SK-MEL-5 (cell line): ENCODE measurements at places on chromosomes 5 and 9.

GRCh38 chr5:179873588-179874110 is 15.0 kb upstream of the MRNIP start:
- DNase-seq, result no peak

GRCh38 chr9:6925836-6926235 is 168.1 kb downstream of the KDM4C start:
- no peak for DNase-seq

DNA sequence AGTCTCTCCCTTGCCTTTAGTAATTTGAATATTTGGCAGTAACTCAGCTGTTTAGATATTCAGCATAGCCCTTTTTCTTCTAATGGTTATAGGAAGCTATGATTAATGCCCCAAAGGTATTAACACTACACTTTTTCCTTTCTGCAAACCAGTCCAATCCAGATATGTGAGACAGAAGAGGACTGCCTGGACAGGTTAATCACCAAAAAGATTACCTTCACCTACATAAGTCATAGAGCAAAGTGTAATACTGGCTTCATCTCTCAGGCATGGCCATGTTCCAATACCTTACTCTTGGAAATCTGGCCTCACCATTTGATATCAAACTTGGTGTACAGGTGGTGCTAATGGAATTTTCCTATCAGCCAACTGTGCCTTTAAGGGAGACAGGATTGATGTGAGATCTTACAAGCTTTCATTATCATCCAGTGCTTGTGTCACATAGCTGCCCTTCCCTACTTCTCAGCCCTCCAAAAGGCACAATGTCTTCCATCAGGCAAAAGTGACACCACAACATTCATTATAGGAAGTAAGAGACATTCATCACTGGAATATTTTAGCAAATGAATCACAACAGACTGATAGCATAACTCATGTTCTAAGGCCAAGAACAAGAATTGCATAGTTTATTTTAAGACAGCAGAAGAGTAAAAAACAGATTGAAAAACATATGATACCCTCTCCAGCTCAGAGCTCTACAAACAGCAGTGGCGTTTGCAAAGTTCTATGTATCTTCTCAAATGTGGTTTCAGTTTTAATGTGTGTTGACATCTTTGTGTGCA is 91.2 kb upstream of the PAM start:
- DNase-seq, result no peak

DNA sequence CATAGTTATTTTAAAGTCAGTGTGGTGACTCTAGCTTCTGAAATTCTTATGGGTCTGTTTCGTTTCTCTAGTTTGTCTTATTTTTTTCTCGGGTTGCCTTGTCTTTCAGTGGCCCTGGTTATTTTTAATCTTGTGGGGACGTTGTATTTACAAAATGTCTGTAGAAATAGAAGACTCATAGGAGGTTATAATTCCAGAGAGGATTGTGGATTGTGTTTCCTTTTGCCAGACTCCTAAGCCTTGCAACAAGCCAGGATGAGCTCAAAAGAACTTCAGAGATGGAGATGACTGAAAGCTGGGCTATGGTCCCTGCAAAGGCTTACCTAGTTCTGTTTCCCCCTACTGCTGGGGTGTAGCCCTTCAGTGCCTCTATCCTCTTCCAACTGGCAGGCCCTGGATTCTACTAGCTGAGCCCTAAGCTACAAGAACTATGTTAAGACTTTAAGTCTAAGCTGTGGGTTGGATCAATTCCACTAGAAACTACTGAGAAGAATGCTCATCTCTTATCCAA is 32.2 kb upstream of the LECT2 start:
- DNase-seq, result no peak

DNA sequence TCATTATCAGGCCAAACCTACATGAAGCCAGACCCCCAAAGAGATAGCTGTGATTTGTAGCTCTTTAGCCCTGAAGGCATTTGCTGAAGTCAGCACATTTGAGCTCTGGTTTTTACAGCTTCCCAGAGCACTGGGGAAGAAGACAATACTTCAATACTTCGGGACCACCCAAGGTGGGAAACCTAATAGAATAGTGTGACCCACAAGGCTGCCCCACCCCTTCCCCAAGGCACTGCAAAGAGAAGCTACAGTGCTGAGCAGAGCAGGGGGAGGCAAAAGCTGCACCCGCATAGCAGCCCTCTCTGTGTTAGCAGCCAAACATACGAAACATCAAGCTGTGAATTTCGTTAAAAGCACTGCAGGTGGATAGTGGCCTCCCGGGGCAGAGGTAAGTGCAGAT is 87.3 kb downstream of the HSD17B3 start:
- no peak for DNase-seq

- peak; percentile 91 for DNase-seq
Observed at GRCh38 chr9:99368341-99369326, 146.6 kb downstream of the SEC61B start.

DNA sequence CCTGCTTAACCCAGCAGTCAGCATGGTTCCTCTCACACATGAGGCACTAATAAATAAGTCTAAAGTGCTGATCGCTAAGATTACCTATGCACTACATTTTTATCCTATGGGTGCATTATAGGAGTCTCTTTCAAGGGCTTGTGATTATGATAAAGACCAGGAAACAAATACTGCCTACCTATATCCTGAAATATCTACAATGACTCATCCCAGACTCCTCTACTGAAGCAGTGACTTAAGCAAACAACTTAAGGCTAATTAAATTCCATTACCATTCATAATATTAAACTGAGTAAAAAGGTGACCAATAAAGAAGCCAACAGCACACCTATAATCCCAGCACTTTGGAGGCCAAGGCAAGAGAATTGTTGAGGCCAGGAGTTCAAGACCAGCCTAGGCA is 338.4 kb downstream of the DNAH5 start:
- no peak for DNase-seq

- DNase-seq, result peak; percentile 43
Observed at GRCh38 chr5:45774528-45774927, 78.3 kb upstream of the HCN1 start.

GRCh38 chr5:41885286-41885685 is 15.1 kb upstream of the OXCT1 start:
- no peak for DNase-seq

DNA sequence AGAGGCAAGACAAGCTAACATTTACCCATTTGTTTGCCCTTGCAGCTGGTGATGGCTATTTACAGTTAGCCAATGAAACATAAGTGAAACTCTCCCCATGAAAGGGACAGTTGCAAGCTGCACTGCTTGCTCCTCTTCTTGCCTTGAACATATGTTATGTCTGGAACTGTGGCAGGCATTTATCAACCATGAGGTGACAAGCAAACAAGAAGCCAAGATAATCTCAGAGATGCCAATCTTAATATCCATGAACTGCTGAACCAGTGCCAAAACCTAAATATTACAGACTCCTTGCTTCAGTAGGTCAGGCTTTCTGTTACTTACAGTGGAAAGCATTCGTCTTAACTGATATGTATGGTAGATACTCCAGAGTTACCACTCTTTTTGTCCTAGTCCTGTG is 133.4 kb downstream of the ACTBL2 start:
- DNase-seq, result peak; percentile 16

DNA sequence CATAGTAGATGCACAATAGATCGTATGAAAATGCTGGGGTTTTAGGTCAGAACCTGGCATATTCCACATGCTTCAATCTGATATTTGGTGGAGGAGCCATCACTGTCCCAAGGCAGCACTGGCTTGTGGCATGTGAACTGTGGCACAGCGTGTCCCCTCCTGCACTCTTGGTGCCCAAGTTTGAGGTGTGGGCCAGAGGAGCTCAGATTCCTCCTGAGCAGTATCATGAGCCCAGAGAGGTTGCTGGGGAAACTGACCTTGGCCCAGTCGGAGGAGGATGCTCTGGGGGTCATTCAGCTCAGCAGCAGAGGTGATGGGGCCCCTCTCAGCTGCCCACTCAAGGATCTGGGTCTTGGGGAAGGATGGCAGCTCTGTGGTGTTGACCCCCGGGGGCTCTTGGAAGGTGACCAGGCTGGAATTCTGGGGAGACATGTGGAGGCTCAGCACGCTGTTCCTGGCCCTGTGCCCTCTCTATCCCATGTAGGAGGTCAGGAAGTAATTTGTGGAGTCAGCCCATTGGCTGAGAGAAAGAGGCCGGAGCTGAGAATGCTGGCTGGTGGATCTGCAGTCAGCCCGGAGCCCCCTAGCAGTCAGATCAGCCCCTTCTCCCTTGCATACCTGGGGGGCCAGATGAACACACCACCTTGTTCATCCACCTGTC is 23.7 kb downstream of the FPGS start:
- no peak for DNase-seq

DNA sequence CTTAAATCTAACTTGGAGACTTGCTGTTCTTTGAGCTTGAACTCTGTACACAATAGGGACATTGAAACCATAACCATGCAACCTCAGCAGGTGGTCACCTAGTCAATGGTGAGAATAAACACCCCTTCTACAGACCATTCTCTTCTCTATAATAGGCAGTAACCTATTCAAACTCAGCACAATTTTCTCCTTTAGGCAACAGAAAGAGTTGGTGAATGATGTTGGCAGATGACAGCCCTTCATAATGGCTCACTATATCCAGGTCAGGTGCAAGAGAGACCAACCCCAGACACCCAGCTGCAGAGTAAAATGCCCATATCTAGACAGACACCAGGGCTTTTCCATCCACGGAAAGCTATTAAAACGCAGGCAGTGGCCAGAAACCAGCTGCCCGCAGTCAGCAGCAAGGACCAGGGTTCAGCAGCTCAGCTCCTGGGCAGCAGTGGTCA is 106.7 kb downstream of the SERINC5 start:
- DNase-seq, result peak; percentile 68

GRCh38 chr5:41539454-41539853 is 29.1 kb upstream of the PLCXD3 start:
- peak; percentile 32 for DNase-seq

DNA sequence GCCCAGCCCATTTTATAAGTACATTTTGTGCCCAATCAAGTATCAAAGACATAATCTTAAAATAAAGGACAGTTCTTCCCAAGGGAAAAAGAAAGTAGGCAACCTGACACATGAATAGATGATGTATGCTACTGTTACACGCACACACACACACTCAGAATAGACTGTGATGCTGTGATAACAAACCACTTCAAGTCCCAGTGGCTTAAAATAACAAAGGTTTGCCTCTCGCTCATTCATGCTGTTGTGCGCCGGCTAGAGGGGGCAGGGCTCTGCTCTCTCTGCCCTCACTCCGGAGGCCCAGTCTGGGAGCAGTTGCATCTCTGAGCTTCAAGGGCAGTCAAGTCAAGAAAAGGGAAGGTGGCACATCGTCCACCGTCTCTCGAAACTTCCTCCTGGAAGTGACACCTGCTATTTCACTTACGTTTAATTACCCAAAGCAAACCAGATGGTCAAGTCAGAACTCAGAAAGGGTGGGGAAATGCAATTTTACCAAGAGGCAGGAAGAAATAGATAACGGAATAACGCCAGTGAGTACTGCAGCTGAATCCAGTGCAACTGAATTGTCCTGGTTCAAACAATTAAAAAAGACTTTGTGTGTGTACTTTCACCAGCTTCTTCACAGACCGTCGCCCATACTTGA is 43.3 kb downstream of the ANKRD33B start:
- no peak for DNase-seq

- no peak for DNase-seq
Observed at GRCh38 chr5:154570572-154571324, 92.7 kb upstream of the HAND1 start.

GRCh38 chr9:68545033-68545705 is 4.5 kb upstream of the TMEM252 start:
- no peak for DNase-seq

DNA sequence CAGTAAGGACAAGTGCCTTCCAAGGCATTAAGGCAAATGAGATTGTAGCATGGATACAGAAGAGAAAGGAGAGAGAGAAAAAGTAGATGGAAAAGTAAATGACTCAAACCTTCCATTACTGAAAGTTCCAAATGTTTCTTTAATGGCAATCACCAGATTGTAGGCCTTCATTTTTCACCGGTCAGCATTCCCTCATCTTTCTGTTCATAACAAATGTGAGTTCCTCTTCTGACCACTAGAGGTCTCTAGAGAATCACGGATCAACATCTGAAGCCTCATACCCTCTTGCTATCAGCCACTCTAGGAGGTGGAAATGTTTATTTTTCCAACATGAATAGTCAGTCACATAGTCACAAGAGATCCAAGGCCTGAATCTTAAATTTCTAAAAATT is 73.6 kb upstream of the RPS23 start:
- peak; percentile 83 for DNase-seq

DNA sequence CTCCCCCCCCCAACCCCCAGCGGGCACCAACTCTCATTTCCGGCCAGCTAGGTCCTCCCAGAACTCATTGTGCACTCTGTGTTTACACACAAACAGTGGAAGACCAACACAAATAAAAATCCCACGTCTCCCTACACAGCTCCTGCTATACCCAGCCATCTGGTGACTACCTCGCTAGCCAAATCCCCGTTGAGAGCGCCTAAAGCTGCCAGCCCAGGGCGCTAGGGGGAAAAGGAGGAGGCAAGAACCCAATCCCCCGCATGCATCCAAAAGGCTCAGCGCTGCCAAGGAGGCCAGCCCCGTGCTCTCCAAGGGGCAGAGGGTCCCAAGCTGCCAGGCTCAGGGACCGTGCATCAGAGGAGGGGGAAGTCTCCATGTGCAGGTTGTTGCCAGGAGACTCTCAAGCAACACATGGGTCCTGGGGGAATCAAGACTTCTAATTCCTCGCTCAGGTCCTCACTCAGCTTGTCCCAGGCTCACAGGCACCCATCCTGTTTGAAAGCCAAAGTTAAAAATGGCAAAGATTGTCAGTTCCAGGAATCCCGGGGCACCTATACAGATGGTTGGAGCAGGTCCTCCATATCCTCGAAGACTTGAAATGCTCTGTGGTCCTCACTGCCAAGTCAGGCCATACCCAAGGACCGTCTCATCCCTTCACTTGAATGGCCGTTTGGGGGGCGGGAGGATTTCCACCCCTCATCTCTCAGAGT is 2.7 kb downstream of the ASTN2 start:
- DNase-seq, result no peak

GRCh38 chr5:174325431-174325830 is 279.9 kb downstream of the NSG2 start:
- DNase-seq, result no peak

DNA sequence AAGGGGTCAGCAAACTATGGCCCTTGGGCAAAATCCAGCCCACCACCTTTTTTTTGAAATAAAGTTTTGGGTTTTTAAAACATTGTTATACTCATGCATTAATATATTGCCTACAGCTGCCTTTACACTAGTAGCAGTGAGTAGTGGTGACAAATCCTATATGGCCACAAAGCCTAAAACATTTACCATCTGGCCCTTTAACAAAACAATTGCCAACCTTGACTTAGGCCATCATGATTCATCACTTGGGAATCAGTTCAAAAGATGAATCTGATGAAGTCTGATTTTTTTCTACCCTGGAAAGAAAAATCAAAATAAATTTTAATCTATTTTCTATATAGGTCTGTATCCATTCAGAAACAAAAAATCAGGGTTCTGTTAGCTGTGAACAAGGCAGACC is 484.9 kb downstream of the BNC2 start:
- DNase-seq, result no peak

DNA sequence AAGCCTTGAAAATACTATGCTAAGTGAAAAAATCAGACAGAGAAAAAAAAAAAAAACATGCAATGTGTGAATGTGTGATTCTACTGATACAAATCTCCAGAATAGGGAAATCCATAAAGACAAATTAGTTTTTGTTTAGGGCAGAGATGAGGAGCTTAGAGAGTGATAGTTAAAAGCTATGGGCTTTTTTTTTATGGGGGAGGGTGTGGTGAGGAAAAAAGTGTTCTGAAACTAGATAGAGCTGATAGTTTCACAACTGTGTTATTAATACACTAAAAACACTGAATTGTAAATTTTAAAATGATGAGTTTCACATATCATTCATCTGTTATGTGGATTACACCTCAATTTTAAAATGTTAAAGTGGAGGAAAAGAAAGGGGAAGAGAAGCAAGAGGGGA is 228.3 kb upstream of the ZNF462 start:
- no peak for DNase-seq
